ENCODE measurements at places on chromosomes 2 and 18.

DNA sequence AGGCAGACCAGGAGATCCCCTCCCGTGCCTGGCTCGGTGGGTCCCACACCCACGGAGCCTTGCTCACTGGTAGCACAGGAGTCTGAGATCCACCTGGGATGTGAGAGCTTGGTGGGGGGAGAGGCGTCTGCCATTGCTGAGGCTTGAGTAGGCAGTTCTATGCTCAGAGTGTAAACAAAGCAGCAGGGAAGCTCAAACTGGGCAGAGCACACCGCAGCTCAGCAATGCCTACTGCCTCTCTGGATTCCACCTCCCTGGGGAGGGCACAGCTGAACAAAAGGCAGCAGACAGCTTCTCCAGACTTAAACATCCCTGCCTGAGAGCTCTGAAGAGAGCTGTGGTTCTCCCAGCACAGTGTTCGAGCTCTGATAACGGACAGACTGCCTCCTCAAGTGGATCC lies 85.1 kb downstream of the UGP2 start:
- DNase-seq, result no peak

DNA sequence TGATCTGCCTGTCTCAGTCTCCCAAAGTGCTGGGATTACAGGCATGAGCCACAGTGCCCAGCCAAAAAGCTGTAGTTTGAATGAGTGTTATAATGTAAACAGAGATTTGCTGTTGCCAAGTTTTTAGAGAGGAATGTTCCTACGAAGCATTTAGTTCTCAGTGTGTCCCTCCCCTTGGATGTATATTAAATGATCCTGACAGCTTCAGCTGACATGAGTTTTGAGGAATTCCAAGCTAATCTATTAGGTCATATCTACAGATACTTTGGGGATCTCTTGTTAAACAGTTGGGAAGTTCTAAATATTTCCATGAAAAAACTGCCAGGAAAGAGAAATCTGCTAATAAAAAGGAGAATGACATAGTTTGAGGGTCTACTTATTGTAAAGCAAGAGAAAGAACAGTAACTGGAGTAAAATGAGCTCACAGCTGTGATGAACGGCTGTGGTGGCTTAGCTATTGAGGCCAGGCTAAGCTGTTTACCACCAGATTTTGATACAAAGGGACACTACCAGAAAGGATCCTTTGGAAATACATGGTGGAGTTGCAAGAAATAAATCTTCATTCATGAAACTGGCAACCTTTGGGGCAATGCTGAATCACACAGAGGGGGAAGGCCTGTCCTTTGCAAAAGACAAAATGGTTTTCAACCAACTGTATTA lies 2.6 kb upstream of the STON1 start:
- DNase-seq, result no peak

- no peak for DNase-seq
These were observed 163.2 kb upstream of the KLF7 start for GRCh38 chr2:207328944-207329386.

DNA sequence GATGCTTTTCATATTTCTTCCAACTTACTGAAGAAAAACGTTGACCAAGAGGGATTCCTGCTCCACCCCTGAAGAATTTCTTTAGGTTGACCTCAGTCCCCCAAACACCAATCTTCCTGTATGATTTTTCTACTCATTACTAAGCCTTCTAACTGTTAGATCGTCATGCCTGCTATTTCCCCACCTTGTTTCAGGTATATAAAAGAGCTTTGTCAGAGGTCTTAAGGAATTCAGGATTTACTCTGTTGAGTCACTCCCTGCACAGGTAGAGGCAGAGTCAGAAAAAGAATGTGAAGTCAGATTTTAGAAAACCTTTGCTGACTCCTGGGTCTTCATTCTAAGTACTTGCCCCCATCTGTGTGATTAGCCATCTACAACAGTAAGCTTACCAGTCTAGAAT lies 83.8 kb upstream of the NOSTRIN start:
- DNase-seq, result no peak

GRCh38 chr2:63056107-63057050 lies 5.7 kb downstream of the OTX1 start:
- no peak for DNase-seq

DNA sequence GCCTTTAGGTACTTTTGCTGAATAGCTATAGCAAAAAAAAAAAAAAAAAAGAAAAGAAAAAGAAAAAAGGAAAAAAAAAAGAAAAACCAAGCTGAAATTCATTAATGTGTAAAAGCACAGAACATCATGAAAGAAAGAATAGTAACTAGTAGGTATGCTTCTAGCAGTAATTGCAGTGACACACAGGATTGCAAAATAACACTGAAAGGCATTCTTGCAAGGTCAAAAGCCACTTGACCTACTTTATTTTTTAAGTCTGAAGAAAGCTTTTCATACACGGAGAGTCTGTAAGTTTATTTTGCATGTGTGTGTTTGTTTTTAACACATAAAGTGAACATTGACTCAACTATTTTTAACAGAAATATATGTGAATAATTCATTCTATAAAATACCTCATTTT lies 54.4 kb downstream of the DOK6 start:
- DNase-seq, result no peak

- DNase-seq, result peak; percentile 70
These were observed at the start of the genes ATG4B and THAP4 for GRCh38 chr2:241637018-241637794. Gene ATG4B, plus strand, starts transcription at chr2:241637693. Its CDS starts 22 bp downstream, at chr2:241637715. Gene THAP4, minus strand, starts transcription at chr2:241637158. Its CDS starts 141 bp downstream, at chr2:241637017.

GRCh38 chr2:16813593-16813992 lies 148.0 kb upstream of the CYRIA start:
- no peak for DNase-seq

DNA sequence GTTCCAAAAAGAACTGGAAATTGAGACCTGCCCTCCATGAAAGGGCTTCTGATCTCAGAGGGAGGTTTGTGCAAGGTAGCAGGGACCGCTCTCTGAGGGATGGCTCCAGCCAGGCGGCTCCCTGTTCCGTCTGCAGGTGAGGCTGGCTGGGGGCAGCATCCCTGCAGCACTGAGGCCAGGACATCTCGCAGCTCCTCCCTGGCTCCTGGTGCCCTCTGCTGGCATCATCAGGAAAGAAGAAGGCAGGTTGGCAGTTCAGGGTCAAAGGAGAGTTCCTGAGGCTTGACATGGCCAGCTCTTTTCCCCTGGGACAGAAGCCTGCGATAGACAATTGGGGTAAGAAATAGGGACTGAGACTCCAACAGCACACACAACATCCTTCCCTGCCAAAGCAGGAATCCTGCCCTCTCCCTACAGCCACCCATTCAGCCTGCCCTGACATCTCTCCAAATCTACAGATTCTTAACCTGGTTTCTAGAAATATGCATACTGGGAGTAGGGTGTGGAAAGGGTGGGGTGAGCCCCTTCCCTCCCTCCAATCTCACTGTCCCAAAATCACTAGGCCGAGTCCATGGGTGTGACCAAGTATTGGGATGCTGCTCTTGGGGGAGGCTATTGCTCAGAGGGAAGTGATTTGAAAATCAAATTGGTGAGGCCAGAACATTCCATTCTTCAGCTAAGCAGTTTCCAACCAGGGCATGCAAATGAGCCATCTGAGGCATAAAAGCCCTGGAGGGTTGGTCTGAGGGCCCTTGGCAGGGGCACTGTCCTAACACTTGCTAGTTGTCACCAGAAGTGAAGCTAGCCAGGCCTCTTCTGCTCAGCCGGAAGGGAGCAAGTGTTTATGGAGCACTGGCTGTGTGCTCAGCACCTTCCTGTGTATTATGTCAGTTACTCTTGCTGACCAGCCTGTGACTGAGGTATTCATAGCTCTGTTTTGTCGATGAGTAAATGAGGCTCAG lies 185.4 kb downstream of the TFCP2L1 start:
- DNase-seq, result no peak

DNA sequence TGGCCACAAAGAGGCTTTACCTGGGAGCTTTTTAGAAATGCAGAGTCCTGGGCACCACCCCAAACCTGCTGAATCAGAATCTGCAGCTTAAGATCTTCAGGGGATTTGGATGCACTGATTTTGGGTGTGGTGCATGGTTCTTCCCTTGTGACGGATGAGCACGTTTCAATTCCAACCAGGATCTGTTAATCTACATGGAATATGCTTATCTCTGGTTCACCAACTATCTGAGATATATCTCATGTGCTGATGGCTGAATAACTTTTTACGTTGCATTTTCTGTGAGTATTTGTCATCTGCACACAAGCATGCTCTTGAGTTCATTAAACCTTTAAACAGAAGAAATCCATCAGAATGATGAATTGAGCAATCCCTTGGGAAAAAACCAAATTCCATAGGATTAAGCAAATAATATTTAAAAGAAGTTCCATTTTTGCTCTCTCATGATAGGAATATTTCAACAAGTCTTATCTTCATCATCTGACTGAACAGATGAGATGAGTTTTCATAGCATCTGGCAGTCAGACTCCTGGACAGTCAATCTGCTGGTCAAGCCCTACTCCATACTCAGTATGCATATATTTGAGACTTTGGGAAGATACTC lies 120.6 kb downstream of the PLB1 start:
- no peak for DNase-seq

DNA sequence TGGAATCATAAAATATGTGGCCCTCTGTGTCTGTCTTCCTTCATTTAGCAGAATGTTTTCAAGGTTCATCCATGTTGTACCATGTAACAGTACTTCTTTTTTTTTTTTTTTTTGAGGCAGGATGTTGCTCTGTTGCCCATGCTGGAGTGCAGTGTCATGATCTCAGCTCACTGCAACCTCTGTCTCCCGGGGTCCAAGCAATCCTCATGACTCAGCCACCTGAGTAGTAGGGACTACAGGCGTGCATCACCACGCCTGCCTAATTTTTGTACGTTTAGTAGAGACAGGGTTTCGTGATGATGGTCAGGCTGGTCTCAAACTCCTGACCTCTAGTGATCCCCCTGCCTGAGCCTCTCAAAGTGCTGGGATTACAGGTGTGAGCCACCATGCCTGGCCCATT lies 31.2 kb downstream of the RAB1A start:
- DNase-seq, result no peak

- no peak for DNase-seq
These were observed 196.0 kb downstream of the NR4A2 start for GRCh38 chr2:156136566-156136965.

- no peak for DNase-seq
These were observed 234.3 kb downstream of the CALCRL start for GRCh38 chr2:187213798-187214197.

GRCh38 chr18:6239716-6240115 lies 175.0 kb downstream of the L3MBTL4 start:
- no peak for DNase-seq

- no peak for DNase-seq
These were observed 34.1 kb downstream of the RASGRP3 start for GRCh38 chr2:33510586-33510968.
